Small intestine (tissue), 16 donors: ENCODE measurements at places on chromosomes 7 and 10.

GRCh38 chr10:65544756-65545155 lies 1381.1 kb upstream of the LRRTM3 start:
- DNase-seq, result peak; percentile 3

- no peak for DNase-seq
These were observed 19.4 kb downstream of the PFKFB3 start for GRCh38 chr10:6221971-6222751.

DNA sequence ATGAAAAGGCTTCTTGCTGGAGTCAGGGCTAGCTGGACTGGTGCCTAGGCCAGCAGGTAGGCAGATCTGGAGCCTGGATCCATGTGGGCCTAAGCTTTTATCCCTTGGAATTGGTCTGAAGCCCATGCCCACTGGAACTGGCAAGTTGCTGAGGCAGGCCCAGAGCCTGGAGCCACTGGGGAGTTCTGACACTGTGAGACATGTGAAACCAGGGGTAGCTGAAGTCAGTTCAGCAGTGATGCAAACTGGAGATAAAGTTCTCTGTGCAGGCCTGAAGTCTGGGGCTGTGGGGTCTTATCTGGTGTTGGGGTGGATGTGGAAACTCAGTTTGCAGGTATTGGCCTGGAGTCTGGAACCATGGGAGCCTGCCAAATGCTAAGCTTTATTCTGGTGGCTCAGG lies 9.7 kb upstream of the THSD7A start:
- DNase-seq, result no peak

DNA sequence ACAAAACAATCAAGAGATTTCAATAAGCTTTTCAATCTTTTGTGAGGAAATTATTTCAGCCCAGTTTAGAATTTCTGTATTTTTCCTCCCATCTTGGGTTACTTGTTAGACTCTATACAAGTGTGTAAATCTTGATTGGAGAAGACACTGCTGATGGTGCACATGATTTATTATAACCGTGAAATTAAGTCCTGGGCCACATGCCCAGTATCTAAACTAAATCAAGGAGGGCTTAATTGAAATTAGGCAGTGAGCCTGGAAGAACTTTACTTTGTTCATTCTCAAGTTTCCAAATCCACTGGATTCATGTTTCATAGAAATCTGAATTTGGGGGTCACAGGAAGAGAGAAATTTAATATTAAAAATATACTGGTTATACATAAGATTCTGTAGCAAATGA lies 44.5 kb downstream of the CSTF2T start:
- DNase-seq, result no peak

- no peak for DNase-seq
These were observed 3.1 kb downstream of the FLNC start for GRCh38 chr7:128833148-128833945.

DNA sequence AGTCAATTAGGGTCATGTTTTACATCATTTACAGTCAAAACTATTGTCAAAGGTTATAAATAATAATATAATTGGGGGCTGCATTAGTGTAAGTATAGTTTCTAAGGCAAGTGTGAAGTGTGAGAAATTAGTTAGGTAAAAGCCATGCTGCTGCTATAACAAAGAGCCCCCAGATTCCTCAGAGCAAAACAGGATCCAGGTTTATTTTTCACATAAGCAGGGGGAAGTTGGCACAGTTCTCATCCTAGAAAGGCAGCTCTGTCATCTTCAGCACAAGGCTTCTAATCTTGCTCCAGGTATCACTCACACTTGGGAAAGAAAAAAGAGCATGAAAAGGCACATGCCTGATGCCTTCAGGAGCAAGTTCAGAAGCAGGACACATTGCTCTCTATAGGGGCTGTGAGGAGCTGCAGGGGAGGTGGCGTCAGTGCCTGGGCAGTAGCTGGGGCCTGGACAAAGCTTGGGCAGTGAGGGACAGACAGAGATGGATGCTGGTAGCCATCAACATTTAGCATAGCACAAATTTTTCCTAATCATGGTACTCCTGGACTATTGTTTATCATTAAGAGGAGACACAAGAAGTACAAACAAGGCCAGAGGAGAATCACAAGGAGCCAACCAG lies 170.6 kb downstream of the PKD1L1 start:
- no peak for DNase-seq

DNA sequence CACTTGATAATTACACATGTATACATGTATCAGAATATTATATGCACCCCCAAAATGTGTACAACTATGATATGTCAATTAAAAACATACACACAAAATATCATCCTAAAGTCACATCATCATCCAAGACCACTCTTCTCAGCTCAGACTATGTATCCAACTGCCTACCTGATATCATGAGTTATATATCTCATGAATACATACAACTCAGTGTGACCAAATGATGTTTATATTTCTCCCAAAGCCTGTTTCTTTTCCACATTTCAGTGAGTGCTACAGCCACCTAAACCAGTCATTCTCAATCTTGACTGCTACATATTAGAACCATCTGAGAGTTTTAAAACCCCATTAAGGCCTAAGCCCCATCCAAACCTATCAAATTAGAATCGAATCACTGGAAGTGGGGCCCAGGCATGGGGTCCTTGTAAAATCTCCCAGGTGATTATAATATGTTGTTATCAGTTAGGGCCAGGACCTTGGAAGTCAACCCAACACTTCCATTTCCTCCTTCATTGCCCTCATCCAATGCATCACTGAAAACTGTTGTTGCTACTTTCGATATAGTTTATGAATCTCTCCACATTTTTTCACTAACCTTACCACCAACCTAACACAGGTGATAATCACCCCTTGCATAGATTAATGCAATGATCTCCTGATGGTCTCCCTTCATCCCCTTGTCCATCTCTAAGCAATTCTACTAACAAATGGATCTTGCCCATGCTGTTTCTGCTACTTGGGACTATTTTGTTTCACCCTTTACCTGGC lies 53.8 kb upstream of the ITGB8 start:
- no peak for DNase-seq

- DNase-seq, result no peak
These were observed 90.0 kb downstream of the FOXP2 start for GRCh38 chr7:114504586-114504985.

GRCh38 chr10:26334932-26335573 lies 103.1 kb upstream of the APBB1IP start:
- peak; percentile 61 for DNase-seq
